Activated naive CD4-positive, alpha-beta T cell (primary cell): ENCODE measurements at places on chromosomes 1 and 21.

- no peak for DNase-seq
These were observed 58.5 kb downstream of the RUSC1 start for GRCh38 chr1:155379180-155379579.

DNA sequence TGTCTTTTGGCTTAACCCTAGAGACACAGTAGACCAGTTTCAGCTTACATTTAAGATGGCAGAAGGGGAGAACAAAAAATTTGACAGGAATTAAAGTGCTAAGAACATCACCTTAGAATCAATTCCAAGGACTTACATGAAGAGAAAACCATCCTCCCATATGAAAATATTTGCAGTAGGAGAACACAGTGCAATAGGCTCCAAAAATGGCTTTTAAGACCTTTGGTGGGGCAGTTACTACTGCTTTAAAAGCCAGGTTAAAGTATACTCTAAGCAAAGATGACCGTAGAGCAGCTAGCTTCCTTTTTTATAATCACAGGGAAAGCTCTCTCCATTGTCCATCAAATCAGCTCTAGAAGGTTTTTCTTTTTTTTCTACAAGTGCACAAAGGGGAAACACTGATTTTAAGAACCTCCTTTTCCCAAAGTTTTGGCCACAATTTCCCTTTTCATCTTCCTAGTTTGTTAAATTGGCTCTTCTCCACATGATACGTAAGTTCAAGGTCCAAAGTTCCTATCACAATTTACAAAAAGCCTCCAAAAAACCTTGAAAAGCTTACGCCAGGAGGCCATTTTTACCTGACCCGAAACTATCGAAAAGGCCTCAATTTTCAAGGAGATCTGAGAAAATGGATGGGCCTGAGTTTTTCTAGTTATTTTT, 3.3 kb downstream of the TXNIP start:
- no peak for DNase-seq

DNA sequence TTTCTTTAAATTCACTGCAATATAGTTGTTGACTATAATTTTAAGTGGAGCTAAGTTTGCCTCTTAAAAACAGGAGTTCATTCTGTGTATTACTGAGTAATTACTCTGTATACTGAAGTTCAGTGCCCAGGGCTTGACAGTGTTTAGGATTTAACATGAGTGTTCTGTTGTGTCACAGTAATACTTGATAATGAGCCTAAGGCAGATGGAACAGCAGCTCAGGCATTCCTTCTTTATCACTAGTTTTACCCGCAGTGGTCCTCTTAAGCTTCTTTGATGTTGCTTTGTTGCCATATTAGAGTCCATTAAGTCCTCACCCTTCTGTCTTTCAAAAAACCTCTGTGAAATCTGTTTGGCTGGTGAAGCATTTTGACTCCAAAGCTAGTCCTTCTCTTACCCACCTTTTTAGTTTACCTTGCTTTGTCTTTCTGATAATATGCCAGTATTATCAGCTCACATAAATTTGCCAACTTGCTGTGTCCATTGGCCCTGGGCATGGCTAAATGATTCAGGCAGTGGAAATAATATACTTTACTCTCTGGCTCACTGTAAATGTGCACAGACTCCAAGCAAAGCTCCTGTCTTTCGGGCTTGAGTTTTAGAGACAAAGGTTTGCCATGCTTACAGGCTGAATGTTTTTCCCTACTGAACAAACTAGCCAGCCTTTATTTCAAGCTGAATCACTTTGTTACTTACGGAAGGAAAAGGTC, 17.7 kb downstream of the HIPK1 start:
- DNase-seq: no peak

GRCh38 chr1:244450597-244451538, 841 bp downstream of the ADSS2 start:
- DNase-seq: peak; percentile 41
